OCI-LY7 (cell line): ENCODE measurements at places on chromosomes 2 and 18. TPM values are rescaled to one million over a fixed set of nuclear protein-coding genes. Genes with fewer than 3 reads are reported as not detected.

Gene TNFRSF11A
- total RNA-seq: not detected in 2 replicates

Gene FAM210A
- 21.8 and 30.6 TPM in 2 replicates for total RNA-seq

Gene COL6A3
- not detected in 2 replicates for total RNA-seq

Gene QPCT
- 42.9 and 52.6 TPM in 2 replicates for total RNA-seq

Gene C18orf63
- total RNA-seq: not detected in 2 replicates

Gene MYO5B
- total RNA-seq: not detected in 2 replicates

Gene LHCGR
- total RNA-seq: not detected in 2 replicates

Gene LYG2
- total RNA-seq: not detected in 2 replicates

Gene TMEM200C
- not detected in 2 replicates for total RNA-seq

Gene GALR1
- total RNA-seq: not detected in 2 replicates

Gene COLEC11
- total RNA-seq: 1.1 and 1.7 TPM in 2 replicates

Gene SULT1C4
- total RNA-seq: not detected in 2 replicates

Gene PLB1
- not detected in 2 replicates for total RNA-seq

Gene RAB12
- total RNA-seq: 20.6 and 29.9 TPM in 2 replicates

Gene SLC16A14
- total RNA-seq: not detected in 2 replicates
